ENCODE measurements at places on chromosomes 1 and 21.

DNA sequence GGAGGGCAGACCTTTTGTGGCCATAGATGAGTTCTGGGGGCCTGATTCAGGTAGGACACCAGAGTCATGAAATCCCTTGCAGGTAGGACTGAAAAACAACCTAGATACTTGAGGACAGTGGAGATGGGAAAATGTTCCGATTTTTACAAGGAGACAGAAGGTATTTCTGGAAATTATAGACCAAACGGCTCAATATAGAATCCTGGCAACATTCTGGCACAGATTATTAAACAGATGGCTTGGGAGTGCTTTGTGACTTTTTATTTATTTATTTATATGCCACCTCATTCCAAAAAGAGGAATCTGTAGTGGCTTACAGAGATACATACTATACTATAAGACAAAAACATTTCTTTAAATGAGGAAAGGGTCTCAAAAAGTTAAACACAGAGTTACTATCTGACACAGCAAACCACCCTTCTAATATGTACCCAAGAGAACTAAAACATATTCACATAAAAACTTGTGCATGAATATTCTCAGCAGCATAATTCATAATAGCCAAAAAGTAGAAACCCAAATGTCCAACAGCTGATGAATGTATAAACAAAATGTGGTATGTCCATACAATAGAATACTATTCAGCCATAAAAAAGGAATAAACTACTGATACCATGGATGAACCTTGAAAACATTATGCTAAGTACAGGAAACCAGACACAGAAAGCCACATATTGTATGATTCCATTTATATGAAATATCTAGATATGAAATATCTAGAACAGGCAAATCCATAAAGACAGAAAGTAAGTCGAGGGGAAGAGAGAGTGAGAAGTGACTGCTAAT is 49.8 kb downstream of the CDK18 start:
- no peak for DNase-seq

DNA sequence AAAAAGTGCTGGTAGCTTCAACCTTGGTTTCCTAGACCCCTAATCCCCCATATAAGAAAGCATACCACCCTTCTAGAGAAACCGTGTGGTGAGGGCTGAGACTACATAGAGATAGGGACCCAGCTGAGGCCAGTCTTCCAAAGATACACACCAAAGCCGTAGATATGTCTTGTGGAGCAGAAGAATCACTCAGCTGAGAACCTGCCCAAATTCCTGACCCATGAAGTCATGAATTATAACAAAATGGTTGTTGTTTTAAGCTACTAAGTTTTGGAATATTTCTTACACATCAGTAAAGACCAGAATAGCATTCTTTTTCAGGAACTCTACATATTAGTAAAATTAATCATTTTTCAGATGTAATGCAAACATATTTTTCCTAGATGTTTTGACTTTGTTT is 3.3 kb upstream of the SNRPE start:
- no peak for DNase-seq

- DNase-seq, result no peak
These were observed 121.1 kb upstream of the ADAR start for GRCh38 chr1:154729031-154729442.

- no peak for DNase-seq
These were observed 7.0 kb upstream of the PSEN2 start for GRCh38 chr1:226863446-226863845.

- peak; percentile 43 for DNase-seq
These were observed 28.2 kb upstream of the FCRL4 start for GRCh38 chr1:157626099-157626498.

DNA sequence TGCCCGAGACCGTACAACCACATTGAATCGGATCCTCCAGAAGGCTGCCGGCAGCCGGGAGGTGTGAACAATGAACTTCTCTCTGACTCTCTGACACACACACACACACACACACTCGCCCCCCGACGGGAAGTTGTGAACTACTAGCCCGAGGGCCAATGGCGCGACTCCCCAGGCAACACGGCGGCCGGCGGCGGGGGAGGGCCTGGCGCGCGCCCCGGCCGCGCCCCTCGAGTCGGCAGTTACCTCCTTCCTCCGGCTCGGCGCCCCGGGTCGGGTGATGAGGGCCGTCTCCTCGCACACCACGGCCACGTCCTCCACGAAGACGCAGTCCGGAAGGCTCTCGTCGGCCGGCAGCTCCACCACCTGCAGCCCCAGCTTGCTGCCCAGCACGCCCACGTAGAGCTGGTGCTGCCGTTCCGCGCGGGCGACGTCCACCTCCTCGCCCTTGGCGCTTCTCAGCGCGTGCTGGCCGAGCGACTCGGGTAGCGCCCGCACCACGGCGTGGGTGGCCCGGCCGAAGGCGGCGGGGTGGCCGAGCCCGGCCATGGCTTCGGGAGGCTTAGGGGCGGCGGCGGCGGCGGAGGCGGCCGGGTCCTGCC is 361 bp downstream of the DDAH1 start:
- DNase-seq, result peak; percentile 30

DNA sequence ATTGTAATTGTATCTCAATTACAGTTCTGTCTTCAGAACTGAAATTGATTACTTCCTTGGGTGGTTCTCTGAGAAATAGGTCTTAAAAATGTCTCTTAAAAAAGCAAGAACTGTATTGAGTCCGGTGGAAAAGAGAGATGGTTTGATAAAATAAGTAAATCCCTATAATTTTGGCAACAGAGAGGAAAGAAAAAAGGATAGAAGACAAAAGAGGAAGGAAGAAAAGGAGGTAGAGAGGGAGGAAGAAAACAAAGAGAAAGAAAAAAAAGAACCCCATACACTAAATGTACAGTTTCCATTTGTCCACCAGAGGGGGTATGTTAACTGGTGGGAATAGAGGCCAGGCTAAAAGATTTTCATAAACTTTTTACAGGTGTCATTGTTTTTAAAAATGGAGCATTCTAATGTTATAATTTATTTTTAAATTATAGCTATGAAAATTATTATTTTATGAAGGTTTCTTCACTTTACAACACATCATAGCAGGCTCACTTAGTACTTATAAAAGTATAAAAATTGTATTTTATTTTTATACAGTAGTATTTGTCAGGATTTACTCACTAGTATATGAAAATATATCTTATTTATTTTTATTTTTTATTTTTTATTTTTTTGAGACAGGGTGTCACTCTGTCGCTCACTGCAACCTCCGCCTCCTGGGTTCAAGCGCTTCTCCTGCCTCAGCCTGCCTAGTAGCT is 2.1 kb upstream of the UBE2T start:
- DNase-seq, result no peak

DNA sequence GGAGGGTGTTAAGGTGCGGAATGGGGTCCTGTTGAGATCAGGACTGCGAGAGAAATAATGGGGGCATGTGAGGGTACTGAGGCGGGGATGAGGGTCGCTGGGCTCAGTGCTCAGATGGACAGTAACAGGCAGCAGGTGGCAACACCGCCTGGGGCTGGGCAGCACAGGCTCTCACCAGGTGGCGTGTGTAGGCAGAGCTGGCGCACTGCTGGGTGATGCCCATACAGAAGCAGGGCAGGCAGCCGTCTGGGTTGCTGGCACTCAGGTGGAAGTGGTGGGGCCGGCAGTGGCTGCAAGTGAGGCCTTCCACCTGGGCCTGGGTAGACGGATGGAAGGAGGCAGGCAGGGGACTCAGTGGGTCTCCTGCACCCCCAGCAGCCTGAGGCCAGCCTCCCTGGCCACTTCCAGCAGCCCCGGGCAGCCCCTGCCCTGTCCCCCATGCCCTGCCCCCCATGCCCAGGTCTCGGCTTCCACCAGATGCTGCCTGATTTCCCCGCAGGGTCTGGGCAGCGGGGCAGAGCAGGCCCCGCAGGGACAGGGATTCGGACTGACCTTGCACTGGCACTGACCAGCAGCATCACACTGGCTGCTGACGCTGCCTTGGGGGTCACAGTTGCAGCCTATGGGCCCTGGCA is 60.5 kb downstream of the LDLRAD2 start:
- DNase-seq, result no peak

DNA sequence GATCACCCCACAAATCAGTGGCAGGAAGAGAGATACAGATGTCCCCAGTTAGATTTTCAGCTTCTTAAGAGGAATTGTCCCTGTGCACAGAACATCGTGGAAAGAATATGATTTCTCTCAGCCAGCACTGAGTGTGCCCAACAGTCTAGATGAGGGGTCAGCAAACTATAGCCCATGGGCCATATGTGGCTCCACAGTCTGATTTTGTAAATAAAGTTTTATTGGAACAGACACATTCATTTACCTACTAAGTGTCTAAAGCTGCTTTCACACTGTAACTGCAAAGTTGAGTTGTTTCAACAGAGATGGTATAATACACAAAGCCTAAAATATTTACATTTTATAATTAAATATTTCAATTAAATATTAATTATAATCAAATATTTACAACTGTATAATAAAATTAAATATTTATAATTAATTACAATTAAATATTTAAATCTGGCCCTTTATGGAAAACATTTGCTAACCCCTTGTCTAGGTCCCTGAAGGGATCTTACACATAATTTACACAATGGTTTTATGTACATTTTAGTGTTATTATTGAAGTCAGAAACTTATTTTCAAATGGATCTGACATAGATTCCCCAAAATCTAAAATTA is 407.6 kb downstream of the PTPRU start:
- DNase-seq, result no peak

GRCh38 chr1:30751830-30752650 is 5.5 kb downstream of the LAPTM5 start:
- no peak for DNase-seq

Measured in activated CD4-positive, alpha-beta T cell treated with anti-CD3 and anti-CD28 coated beads for 48 hours (primary cell).